AML-193 (cell line): ENCODE measurements at places on chromosomes 5 and 9.

GRCh38 chr5:71740015-71740753 is 21.1 kb downstream of the CARTPT start:
- no peak for DNase-seq

GRCh38 chr5:24646915-24647314 is 2.1 kb upstream of the CDH10 start:
- no peak for DNase-seq

- no peak for DNase-seq
Observed at GRCh38 chr5:175521313-175521833, 43.0 kb downstream of the SFXN1 start.

DNA sequence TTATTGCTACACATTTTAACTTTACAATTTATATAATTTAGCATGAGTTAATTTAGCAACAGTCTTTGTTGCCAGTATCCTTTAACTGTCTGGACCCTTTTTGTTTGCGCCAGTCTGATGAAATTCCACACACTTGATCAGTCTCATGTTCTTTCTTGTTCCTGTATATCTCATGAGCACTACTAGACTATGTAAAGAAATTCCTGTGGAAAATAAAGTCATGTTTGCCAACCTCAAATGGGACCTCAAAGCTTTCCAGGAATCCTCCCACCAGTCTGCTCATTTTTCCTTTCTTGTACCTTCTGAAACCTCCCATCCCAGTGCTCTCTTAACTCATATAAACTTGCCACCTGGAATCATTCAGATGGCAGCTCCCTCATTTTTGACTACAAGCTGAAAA is 8.0 kb downstream of the DMXL1 start:
- no peak for DNase-seq

DNA sequence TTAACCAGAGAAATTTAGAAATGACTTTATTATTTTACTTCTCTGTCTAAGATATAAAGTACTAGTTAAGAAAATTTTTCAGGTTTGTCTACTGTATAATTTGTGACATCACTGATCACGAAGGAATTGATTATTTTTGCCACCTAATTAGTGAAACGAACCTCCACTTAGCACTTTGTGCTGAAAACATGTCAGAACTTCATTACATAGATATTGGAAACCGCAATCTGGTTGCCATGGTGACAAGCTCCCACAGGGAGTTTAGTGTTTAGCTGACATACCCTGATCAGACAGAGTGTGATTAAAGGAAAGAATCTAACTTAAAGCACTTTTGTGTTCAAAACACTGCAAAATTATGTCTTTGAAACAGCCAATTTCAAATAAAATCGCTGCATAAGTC is 668.4 kb upstream of the CCNG1 start:
- DNase-seq, result no peak

DNA sequence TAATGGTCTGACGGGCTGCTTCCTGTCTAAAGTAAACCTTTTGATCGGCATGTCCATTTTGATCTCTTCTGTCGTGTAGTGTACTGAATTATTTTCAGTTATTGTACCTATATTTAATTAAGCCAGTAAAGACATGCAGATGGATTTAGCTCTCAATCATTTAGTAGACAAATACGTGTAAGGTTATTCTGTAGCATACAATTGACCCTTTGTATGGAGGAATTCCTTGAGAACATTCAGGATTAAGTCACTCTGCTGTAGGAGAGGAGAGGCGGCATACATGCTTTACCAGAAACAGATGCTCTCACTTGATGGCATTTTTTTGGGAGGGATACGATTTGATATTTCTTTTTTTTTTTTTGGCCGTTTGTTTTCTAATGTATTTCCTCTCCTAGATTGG is 141.0 kb downstream of the PBX3 start:
- no peak for DNase-seq
